AG08396 (cell line): ENCODE measurements at places on chromosomes 12 and 14.

DNA sequence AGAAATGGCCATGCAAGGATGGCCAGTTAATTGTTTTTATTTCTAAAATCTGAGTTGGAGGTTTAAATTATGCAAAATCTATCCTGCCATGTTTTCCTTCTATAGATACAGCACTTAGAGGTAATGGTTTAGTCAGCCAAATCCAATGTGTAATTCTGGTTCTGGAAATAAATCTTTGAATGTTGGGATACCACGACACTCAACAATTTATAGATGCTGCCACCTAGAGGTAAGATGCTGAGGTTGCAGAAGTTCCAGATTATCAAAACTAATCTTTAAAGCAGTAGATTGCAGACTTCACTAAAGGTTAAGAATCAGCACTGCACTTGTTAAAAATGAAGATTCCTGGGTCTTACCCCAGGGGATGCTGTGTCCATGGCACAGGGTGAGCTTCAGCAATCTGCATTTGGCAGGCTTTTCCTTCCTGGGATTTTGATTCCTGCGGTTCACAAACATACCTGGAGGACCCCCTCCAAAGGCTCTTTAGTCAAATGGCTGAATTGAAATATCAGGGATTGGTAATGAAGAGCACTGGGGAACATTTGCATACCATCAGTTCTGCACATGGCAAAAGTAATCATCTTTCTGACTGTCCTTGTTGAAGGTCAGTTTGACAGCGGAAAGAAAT lies 53.4 kb upstream of the ANO4 start:
- DNase-seq: peak; percentile 36

DNA sequence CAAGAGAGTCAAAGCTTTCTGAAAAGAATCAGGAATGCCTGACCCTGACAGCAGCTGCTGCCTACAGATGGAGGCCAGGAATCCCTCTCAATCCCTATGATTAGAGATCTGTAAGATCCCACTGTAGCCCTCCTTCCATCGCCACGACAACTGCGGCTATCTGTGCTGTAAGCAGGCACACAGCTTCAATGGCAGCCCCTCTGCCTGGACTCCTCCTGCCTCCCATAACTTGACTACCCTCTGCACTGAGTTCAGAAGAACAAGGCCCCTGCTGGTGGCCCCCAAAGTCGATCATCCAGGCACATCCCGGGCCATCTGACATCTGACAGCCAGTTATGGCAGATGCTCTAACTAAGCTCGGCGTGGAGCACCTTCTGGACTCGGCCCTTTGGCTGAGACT lies 2.9 kb downstream of the CLMN start:
- no peak for DNase-seq

- DNase-seq: no peak
Measured at GRCh38 chr12:111624540-111624939, 25.4 kb upstream of the ATXN2 start.

DNA sequence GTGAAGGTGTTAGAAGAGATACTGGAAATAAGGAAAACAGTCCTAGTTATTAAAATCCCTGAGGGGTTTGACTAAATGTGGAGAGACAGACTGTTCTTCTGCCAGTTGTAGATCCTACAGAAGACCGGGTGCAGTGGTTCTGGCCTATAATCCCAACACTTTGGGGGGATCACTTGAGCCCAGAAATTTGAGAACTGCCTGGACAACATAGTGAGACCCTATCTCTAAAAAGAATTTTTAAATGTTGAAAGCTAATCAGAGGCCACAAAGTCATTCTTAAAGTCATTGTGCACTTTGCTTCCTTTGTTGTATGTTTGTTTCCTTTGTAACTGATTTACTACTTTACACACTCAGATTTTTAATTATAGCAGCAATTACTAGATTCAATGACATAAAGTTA lies 61.2 kb upstream of the RASSF3 start:
- DNase-seq: no peak

- no peak for DNase-seq
Measured at GRCh38 chr14:104049576-104050240, 35.8 kb upstream of the ASPG start.

DNA sequence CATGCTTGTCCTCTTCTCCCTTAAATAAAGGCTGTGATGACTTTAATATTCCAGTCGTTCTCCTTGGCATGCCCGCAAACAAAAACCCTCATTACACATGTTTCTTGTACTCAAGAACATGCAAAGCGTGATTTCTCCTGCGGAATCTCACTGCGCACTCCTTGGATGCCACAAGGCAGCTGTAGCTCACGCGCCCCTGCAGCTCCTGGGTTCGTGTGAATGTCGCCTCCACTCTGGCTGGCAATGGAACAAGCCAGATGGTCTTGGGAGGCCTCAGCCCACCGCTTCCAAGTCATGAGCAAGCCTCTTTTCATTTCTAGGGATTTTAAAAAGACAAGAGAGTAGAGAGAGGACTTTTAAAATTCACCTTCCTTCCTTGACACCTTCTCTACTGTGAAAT lies 403.8 kb downstream of the PCNX1 start:
- no peak for DNase-seq

GRCh38 chr14:22332686-22333421 lies 256.2 kb downstream of the DAD1 start:
- no peak for DNase-seq

GRCh38 chr12:3973269-3973884 lies 100.2 kb upstream of the PARP11 start:
- no peak for DNase-seq

- no peak for DNase-seq
Measured at GRCh38 chr12:118560733-118561132, 184.4 kb downstream of the SUDS3 start.

DNA sequence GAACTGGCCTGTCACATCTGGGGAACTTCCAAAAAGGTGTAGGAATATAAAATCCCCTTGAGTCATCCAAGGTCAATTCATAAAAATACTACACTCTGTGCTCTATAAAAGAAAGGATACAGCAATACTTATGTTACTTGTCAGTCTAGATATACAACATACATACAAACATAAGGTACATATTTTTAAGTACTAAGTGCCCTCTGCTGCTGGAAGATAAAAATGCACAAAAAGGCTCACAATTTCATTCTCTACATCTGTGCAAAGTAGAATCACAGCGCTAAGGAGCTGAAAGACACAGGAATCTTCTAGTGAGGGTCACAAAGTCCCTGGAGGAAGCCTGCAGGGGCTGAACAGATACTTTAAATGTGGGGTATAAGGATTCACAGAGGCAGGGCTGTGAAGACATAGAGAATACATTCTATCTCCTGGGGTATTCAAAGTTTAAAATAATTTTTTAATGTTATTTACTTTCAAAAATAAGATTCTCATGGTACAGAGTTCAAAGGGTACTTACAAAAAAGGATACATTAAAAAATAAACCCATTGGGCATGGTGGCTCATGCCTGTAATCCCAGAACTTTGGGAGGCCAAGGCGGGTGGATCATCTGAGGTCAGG lies 10.2 kb upstream of the GOLGA5 start:
- DNase-seq: peak; percentile 25

DNA sequence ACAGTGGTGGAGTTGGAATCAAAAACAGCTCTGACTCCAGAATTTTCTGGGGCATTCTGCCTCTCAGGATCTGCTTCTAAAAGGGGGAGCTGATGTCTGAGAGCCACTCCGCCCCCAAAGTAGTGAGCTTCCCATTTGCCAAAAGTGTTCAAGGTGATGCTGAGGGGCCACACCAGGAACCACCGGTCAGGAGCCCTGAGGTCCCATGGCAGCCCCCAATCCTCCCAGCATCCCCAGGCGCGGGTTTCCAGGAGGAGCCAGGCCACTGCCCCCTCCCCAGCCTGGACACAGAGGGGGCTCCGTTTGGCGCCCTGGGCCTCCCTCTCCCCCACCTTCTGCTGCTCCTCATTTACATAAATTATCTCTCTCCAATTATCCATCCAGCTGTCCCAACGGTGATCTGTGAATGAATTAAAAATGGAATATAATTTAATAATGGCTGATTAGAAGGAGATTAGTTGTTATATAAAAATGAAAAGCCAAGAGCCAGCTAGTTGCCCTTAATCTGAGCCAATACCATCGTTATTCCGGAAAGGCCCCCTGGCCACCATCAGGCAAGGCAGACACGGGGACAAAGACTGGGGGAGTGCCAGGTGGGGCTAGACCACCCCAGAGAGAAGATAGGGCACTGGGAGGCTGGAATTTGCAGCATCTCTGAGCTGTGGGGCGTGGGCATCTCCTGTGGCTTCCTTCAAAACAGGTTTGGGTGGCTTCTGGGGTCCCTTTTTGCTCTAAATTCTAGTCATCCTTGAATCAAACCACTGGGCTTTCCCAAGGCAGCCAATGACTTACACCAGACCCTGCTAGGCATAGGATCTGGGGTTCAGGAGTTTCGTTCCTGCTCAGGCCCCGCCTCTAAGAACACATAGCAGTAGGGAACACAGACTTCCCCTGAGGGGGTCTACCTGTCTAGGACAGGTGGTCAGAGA lies 19.7 kb upstream of the VSX2 start:
- DNase-seq: no peak

DNA sequence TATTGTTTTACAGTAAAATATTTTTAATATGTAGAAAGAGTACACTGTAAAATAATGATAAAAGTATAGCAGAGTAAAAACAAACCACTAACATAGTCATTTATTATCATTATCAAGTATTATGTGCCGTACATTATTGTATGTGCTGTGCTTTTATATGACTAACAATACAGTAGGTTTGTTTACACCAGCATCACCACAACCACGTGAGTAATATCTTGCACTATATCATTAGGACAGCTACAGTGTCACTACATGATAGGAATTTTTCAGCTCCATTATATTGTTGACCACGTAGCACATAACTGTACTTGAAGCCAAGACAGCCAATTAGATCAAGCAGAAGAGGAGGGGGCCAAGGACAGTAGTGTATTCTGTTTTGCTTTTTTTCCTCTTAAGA lies 415.4 kb downstream of the RAD51B start:
- DNase-seq: no peak

DNA sequence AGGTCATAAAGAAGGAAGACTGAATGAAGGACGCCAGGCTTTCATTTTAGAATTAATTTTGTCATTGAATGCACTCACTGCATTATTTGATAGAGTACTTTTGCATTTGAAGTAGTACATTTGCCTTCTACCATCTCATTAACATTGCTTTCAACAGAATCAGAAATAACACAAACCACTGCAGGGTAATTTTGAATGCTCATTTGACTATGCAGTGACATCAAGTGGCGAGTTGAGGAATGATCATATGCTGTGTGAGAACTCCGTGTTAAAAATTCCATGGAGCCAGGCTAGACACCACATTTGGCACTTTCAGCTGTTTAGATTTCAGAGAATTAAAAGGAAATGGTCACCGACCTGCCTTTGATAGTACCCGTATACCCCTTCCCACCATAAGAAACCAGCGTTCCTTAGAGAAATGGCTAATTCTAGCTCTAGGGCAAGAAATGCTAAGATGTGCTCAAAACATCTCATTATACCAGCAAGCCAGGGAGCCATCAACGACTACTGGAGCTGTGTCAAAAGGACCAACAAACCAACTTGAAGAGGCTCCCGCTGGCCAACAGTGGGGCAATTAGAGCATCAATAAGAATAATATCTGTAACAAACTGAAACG lies 16.5 kb downstream of the HEBP1 start:
- peak; percentile 35 for DNase-seq

DNA sequence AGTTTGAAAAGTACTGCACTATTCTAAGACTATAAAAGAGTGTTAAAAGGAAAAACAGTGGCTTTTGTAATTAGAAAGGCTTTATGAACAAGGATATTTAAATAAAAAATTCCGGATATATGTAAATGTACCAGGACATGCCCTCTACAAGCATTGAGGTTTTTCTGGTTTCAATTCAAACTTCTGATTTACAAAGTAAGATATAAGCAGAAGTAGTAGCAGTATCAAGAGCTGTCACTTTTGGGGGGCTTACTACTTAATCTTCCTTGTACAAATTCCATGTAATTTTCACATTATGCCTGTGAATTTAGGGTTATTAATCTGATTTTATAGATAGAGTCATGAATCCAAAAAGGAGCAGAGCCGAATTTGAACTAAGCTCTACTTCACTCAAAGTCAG lies 170.3 kb upstream of the ATP2B1 start:
- no peak for DNase-seq

GRCh38 chr12:49190974-49191373 lies 2.1 kb upstream of the TUBA1A start:
- no peak for DNase-seq

- DNase-seq: no peak
Measured at GRCh38 chr12:45298721-45299692, 83.1 kb downstream of the ANO6 start.

DNA sequence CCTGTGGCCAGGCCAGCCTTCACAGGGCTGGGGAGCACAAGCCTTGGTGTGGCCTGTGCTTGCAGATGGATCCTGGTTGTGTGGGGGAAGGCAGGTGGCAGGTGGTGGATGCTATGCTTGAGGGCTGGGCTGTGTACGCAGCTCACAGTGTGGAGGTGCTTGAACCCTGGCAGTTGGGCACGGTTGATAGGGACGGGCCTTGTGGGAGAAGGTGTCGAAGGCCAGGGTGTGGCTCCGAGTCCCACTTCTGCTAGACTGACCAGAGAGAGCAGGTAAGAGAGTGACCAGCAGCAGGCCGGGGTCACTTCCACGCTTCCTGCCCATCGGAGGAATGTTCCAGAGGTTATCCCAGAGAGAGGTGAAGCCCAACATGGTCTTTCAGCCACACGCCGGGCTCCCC lies 85.5 kb downstream of the CACNA1C start:
- DNase-seq: no peak

- DNase-seq: peak; percentile 64
Measured at GRCh38 chr12:31117203-31118011, 43.7 kb downstream of the DDX11 start.

DNA sequence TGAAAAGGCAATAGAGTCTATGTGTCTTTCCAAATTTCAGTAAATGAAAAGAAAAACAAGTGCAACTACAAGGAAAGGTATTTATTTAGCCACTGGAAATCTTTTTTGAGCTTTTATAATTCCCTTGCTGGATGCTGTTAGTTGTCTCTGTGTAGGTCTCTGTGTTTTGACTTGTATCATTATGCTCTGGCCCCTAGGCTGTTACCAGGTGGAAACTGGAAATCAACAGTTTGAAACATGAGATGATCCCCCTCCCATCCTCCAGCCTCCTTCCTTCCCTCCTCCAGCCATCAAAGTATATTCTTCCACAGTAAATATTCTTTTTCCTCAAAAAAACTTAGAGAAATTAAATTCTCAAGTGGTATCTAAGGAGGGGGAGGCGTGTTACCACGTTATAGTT lies 934 bp upstream of the DCN start:
- no peak for DNase-seq

- DNase-seq: no peak
Measured at GRCh38 chr14:92473969-92474535, 39.5 kb upstream of the RIN3 start.

DNA sequence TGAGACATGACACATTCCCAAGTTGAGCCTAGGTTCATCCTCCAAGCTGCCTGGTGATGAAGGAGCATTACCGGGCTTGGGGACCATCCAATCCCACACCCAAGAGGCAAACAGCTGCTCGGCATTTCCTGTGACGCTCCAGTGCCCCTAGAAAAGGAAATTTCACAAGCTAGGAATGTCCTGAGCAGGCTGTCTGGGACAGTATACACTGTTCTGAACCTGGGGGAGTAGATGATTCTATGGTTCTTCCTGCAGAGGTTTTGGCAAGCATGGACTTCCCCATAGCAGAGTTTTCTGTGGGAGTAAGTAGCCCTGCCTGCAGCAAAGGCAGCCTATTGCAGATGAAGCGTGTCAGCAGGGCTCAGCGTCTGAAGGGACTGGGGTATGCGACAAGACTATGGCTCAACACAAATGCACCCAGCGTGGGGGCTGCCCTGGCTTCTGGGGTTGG lies 47.4 kb upstream of the SRSF5 start:
- peak; percentile 67 for DNase-seq

- no peak for DNase-seq
Measured at GRCh38 chr12:77388445-77389265, 323.3 kb upstream of the E2F7 start.

GRCh38 chr12:42296503-42297109 lies 29.3 kb downstream of the ZCRB1 start:
- no peak for DNase-seq
